ENCODE measurements at places on chromosomes 13 and 19.

DNA sequence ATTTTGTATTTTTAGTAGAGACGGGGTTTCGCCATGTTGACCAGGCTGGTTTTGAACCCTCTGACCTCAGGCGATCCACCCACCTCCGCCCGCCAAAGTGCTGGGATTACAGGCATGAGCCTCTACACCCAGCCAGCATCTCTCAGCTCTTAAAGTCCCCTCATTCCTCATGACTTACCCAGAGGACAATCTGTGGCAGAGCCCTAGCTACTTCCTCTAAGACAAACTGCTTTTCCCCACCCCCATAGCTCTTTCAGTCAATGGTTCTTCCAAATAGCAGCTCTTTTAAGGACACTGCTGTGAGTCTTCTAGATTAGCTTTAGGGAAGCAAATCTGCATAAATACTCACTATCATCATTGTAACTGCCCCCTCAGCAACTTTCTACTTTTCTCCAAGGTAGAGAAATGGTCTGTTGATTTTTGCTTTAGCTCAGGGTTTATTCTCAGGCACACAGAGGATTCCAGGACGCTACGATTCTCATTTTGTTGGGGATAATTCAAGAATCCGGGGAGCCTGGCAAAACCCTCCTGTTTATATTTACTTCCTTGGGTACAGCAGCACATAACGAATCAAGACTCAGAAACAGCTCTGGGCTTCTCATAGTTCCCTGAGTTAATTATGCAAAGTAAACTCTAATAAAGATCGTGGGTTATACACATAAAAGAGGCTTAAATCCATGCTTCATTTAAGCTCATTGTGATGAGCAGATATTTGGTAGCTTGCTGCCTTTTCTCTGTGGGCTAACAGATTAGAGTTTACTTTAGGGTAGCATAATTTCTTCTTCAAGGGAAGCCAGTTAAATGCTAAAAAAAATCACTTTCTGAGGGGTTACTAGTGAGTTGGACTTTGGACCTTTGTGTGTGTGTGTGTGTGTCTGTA is 357.4 kb downstream of the TDRD3 start:
- DNase-seq, result no peak

DNA sequence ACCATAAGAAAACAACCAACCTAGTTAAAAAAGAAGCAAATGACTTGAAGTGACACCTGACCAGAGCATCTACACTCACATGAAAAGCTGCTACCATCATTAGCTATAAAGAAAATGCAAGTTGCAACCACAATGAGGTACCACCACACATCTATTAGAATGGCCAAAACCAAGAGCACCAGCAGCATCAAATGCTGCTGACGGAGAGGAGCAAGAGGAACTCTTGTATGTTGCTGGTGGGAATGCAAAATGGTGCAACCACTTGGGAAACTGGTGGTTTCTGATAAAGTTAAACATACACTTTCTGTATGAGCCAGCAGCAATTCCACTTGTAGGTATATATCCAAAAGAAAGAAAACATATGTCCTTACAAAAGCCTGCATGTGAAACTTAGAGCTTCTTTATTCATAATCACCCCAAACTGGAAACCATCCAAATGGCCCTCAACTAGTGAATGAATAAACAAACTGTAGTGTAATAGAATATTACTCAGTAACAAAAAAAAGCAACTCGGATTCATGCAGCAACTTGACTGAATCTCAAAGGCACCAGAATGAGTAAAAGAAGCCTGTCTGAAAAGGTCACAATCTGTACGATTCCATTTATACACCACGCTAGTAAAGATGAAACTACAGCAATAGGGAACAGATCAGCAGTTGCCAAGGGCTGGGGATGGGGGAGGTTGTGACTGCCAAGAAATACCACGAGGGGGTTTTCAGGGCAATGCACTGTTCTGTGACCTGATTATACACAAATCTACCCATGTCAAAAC is 60.9 kb upstream of the RANBP3 start:
- no peak for DNase-seq

DNA sequence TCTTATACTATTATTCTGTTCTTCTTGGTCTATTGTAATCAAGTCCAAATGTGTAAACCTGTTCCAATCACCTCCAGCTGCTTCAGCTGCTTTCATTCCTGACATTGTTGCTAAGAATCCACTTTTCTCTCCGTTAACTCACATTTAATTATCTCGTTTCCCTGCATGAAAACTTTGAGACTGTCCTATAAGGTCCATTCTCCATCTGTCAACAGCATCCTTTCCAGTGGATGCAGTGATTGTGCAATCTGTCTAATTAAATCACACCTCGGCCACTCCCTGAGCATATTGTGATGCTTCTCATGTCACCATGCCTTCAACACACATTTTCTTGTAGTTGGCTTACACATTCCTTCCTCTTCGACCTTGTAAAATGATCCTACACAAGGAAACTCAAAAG is 1626.9 kb upstream of the SLC10A2 start:
- no peak for DNase-seq

DNA sequence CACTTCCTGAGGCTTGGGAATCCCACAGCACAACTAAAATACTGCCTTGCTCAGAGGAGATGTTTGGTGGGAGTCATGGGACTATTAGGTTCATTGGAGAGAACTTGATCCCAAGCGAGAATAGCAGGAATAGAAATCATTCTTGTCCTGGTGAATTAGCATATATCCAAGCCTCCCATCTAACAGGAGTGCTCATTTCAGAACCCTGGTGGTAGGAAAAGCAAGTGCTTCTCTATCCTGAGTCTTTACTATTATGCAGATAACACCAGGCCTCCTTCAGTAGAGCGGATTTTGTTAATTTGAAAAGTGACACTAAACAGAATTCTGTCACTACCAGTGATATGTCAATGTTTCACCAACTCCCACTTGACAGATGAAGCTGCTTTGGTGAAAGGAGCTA is 199.5 kb downstream of the ATP8A2 start:
- no peak for DNase-seq

DNA sequence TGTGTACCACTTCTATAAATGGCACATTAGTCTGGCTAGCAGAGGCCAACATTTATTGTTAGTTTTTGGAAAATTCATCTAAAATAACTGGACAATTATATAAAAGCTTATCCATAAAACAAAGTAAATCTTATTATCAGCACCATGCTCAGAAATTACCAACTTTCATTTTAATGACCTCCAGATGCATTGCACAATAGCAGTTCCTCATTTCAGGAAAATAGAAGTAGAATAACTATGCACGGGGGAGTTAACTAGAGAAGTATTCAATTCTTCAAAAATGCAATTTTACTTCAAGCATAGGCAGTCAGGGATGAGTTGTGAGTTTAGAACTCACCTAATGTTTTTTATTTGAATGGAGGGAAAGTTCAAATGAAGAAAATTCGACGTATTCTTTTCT is 1023.5 kb downstream of the PCDH17 start:
- no peak for DNase-seq

DNA sequence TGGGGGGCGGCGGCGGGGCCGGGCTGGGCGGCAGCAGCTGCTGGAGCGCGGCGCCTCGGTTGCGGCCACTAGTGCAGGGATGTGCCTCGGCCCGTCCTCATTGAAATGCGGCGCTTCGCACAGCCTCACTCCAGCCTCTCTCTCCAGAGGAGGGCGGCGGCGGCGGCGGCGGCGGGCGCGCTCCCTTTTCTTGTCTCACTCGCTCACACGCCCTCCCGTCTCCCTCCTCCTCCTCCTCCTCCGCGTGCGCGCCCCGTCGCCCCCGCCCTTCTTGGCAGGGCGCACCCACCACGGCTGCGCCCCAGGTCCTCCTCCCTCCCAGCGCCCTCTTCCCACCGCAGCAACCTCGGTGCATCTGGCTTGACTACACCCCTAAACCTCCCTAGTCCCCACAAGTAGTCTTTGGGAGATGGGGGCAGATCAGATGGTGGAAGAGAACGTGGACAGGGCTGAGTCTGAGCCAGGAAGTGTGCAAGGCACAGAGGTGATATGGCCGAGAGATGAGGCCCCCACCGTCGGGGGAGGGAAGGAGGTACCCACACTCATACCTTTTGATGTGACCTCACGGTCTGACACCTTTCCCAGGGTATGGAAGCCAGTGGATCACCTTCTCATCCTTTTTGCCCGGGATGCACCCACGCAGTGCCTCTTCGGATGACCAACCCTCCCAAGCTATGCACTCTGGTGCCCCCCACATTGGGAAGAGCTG is at the start of gene DCLK1:
DCLK1 (minus strand) TSS at position 161 of the 709 bp plus-strand sequence.
- no peak for DNase-seq

DNA sequence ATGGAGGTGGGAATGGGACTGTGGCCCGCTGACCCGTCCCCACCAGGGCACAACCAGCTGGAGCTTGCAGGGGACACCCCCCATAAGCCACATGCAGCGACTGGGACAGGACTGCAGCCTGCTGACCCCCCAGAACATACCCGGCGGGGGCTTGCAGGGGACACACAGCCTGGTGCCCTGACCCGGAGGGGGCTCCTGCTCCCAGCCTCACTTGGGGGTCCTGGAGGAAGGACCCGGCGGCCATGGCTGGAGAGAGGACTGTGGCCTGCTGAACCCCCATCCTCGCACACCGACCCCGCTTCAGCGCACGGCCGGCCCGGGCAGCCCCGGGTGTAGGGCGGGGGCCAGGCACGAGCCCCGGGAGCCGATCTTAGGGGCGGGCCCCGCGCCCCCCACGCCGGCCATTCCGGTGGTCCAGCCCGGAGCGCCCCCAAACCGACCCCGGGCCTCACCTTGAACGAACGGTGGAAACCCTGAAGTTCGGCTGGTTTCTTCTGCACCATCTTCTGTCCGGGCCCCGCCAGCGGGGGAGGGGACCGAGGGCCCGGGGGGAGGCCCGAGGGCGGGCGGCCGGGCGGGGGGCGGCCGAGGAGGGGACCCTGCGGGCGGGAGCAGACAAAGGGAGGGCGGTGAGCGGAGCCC is 574 bp downstream of the MKNK2 start:
- DNase-seq, result no peak

GRCh38 chr13:49419276-49419675 is 24.6 kb downstream of the CAB39L start:
- no peak for DNase-seq

- DNase-seq, result no peak
Observed at GRCh38 chr19:56720281-56720680, 48.7 kb upstream of the ZNF835 start.

DNA sequence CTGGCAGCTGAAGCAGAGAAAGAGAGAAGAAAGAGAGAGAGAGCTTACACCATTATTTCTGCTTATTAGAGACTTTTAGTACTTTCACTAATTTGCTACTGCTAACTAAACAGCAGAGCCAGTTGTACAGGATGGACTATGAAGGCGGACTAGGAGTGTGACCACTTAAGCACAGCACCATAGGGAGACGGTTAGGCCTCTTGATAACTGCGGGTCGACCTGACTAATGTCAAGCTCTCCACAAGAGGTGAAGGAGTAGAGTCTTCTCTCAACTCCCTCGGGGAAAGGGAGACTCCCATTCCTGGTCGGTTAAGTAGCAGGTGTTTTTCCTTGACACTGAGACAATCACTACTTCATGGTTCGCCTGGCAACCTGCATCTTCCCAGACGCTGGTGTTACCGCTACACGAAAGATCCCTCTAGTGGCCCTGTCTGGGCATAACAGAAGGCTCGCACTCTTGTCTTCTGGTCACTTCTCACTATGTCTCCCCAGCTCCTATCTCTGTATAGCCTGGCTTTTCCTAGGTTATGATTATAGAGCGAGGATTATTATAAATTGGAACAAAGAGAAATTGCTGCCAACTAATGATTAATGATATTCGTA is 5.3 kb upstream of the PSG7 start:
- DNase-seq, result no peak

DNA sequence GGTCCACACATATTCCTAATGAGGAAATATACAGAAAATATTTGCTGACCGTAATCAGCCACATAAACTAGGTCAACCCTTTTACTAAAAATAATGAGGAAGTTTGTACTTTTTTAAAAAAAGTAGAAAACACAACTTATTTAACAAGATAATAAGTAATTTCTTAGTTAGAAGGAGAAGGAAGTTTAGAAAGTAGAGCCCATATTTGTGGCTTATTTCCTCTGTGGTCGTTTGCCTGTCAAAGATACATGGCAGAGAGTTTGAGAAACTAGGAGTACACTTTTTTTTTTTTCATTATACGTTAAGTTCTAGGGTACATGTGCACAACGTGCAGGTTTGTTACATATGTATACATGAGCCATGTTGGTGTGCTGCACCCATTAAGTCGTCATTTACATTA is 1205.2 kb upstream of the MIR17HG start:
- DNase-seq, result no peak
